Stimulated activated CD8-positive, alpha-beta memory T cell treated with anti-CD3 and anti-CD28 coated beads, Interleukin-4, amount 100 ng/mL, for 1 hour (primary cell): ENCODE measurements at places on chromosomes 1 and 21.
A peak's percentile ranks its signal among the peaks of the same experiment; 100 is the strongest.

GRCh38 chr1:177686933-177687332, 282.9 kb downstream of the SEC16B start:
- no peak for DNase-seq

- no peak for DNase-seq
These were observed 465.2 kb downstream of the USP25 start for GRCh38 chr21:16194788-16195537.

DNA sequence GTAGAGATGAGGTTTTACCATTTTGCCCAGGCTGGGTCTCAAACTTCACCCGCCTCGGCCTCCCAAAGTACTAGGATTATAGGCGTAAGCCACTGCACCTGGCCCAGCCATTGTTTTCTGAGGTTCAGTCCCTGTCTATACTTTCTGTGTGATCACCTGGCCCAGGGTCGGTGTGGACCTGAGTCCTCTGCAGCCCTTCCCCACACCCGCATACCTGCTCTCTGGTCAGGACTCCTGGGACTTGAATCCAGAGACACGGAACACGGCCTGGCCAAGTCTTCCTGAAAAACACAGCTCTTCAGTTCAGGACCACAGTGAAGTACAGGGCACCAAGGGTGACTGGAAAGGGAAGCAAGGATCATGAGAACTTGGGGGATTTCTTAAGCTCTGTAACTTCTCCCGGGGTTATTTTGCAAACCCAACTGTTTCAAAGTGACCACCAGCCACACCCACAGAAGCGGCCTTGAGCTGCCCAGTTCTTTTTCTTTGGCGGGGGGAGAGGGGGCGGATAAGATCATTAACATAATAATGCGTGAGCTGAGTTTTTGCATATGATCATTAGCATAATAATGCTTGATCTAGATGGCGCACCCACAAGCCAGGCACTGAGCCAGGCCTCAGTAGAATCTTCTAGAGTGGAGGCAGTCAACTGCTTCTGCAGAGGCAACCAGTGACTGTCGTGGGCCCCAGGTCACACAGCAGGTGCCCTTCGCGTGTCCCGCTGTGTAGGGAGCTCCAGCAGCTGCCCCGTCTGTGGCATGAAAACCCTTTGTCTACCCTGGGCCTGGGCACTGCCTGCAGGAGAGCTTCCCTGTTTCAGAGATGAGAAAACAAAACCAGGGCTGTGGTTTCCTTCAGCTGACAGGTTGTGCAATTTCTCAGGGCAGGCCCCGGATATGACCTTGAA, 1.7 kb upstream of the NADK start:
- peak; percentile 33 for DNase-seq

DNA sequence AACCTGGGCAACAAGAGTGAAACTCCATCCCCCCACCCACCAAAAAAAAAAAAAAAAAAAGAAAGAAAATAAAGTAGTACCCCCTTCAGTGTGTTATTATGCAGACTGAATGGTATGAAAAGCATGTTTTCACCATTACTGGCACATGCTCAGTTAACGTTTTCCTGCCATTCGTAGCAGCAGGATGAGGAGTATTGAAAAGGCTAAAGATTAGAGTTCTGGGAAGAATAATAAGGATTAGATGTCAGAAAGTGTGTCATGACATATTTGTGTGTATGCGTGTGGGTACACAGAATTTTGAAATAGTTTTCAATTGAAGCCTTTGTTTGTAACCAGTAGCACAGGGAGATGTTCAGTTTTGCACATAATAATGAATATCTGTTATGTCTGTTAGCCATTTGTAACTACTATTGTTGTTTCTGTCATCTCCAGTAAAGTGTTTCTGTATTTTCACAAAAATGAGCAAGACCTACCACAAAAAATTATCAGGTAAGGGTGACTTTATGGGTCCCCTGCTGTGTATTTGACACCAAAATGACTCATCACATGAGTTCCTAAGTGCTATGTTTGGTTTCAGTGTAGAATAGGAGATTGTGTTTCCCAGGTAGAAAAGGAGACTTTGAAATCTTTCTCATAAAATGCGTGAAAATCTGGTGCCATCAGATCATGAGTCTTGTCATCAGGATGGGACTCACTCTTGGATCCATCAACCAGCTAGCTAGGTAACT, 358.9 kb downstream of the DISC1 start:
- DNase-seq, result no peak

GRCh38 chr1:25011943-25012638, 82.0 kb upstream of the RUNX3 start:
- no peak for DNase-seq

DNA sequence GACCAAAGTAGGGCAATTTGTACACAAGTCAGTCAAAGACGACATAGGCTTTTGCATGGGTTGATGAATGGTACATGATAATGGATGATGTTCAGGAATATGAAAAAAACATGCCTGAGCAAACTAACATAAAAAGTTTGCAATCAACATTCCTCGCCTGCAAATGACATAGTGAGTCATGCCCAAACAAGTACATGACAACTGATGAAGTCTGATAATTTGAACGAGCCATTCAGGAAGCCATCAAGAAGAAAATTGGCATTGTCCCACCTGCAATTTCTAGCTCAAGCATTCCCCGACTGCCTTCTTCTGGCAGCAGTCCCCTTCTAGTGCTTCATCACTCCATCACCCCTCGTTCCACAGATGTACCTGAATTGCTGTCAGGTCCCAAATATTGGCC, 118.4 kb upstream of the NR5A2 start:
- DNase-seq, result no peak

DNA sequence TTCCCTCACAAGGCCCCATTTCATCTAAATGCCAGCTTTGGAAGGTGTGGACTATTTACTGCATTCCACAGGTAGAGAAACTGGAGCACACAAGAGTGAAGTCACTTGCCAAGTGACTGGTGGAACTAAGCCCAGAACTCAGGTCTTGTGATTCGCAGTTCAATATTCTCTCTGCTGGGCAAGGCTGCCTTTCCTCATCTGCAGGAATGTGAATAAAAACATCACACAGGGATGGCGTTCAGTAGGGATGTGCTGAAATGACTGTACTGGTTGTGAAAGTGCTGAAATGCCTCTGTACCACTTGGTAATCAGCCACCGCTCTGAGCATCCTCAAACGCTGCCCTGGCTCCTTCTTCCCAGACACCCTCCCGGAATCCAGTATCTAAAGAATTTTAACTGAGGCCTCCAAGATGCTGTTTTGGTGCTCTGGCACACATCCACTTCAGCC, 145.6 kb downstream of the HIVEP3 start:
- no peak for DNase-seq

DNA sequence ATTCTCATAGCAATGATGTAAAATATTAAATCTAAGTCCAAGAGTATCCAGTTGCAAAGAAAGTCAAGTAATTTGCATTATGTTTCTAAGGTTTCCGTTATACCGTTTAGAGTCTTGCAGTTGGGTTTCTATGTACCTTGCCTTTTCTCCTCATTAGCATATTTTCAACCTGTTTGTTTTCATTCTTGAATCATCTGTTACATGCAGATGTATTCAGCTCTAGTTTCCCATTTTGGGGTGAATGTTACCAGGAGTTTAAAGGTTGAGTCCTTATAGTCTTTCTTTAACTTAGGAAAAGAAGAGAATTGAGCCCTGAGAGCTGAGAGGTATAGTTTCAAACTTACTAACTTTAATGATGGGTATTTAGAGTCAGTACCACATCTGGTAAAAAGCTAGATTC, 139.9 kb downstream of the NFIA start:
- DNase-seq, result no peak

DNA sequence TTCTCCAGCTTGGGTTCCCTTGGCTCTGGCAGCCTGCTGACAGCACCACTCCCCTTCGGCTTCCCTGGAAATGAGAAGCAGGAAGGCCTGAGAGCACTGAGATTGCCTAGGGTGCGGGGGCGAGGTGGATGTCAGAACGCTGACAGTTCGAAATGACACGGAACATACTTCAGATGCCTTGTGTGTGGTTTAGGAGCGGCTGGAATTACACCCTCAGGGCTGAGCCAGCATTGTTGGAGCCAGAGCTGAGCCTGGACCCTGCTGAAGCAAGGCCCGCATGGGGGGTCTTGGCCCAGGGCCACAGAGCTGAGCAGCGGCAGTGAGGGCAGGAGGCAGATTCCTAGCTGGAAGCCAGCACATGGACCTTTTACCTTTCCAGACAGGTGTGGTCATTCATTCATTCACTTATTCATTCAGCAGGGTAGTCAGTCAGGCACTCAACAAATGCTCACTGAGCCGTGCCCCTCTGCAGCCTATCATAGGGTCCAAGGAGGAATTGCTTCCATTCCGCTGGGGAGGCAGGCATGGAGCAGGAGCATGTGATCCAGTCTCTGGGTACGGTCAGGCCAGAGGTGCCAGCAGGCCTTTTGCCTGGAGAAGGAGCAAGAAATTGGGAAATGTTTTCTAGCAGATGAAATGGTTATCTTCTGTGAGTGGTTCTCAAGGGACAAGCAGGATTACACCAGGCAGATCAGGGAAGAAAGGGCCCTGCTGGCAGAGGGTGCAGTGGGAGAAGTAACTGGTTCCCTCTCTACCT, 6.6 kb upstream of the FOXE3 start:
- DNase-seq, result no peak

- DNase-seq, result no peak
These were observed 49.6 kb downstream of the HLX start for GRCh38 chr1:220928725-220929300.

- peak; percentile 25 for DNase-seq
These were observed 74.6 kb downstream of the USP24 start for GRCh38 chr1:55140546-55140983.

DNA sequence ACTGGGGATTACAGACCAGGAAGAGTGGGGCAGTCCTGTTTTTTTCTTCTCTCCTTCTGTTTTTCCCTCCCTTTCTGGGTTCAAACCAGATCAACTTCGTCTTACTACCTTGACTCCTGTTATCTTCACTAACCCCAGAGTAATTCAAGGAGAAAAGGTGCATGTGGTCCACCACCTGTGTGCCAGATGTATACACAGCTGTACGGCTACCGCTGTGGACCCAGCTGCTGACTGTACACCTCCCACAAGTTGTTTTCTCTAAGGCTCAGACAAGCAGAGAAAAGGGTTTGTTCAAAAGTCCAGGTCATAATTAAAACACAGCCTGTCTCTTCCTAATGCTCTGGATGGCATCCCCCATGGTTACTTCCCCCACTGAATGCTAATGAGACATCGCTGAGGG, 102.1 kb downstream of the LMX1A start:
- no peak for DNase-seq

GRCh38 chr1:208068407-208068806, 157.5 kb upstream of the CD34 start:
- no peak for DNase-seq

DNA sequence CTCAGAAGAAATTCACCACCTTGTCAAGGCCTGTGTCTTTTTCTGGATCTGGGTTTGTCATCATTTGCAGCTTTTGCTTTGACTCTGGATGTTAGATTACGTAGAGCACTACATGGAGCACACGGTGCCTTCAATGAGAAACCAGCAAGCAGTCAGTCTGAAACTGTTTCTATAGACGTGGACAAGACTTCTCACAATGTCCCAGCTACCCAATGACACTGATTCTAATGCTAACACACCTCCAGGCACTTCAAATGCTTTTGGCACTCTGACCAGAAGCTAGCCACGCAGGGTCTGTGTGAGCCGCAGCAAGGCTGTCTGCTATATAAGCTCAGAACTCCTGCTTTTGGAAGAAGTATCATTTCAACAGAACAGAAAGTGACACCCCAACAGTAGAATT, 38.2 kb downstream of the ITPKB start:
- DNase-seq, result no peak

GRCh38 chr1:23922321-23922943, 9.3 kb upstream of the CNR2 start:
- no peak for DNase-seq
